ENCODE measurements at places on chromosomes 6 and 20.

GRCh38 chr20:37642246-37642645 lies 51.6 kb upstream of the CTNNBL1 start:
- DNase-seq: no peak

DNA sequence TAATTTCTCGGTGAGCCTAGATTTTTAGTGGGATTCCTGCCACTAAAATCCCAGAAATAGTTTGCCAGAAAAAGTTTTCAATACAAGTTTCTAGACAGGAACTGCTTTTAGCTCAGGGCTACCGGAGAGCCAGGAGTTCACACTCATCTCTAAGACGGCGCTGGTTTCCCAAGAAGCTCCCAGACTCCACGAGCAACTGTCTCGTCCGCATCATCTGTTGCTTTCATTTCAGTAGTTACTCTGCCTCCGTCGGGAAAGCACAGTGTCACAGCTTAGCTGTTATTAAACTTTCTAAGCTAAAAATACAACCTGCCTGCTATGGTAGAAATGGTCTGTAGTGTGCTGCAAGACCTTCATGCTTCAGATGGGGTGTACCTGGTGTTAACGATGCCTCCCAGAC lies 197.3 kb upstream of the SNX9 start:
- no peak for DNase-seq

- DNase-seq: no peak
Measured at GRCh38 chr6:5501837-5502236, 240.5 kb downstream of the FARS2 start.

- no peak for DNase-seq
Measured at GRCh38 chr20:46021361-46022359, 7.4 kb upstream of the SLC12A5 start.

GRCh38 chr6:144197919-144198318 lies 47.6 kb downstream of the STX11 start:
- no peak for DNase-seq

GRCh38 chr6:43946641-43947363 lies 176.8 kb downstream of the VEGFA start:
- DNase-seq: no peak

- DNase-seq: no peak
Measured at GRCh38 chr6:35062676-35063574, 78.2 kb downstream of the TCP11 start.

- DNase-seq: no peak
Measured at GRCh38 chr6:20564777-20565176, 30.5 kb downstream of the CDKAL1 start.

DNA sequence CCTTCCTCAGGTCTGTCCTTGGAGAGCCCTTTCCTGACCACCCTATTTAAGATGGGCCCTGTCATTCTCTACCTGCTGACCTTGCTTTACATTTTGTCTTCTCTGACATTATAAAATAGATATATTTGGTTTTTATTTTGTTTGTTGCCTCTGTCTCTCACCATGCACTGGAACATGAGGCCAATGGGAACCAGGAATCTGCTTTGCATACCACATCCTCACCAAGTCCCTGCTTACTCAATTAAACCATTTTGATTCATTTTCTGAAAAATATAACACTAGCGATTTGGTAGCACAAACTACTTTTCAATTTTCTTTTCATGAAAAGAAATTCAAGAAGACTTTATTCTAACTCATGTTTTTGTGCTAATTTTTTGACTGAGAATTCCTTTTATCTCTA lies 32.8 kb upstream of the POPDC3 start:
- DNase-seq: no peak

GRCh38 chr6:125827788-125828320 lies 37.1 kb downstream of the NCOA7 start:
- no peak for DNase-seq

DNA sequence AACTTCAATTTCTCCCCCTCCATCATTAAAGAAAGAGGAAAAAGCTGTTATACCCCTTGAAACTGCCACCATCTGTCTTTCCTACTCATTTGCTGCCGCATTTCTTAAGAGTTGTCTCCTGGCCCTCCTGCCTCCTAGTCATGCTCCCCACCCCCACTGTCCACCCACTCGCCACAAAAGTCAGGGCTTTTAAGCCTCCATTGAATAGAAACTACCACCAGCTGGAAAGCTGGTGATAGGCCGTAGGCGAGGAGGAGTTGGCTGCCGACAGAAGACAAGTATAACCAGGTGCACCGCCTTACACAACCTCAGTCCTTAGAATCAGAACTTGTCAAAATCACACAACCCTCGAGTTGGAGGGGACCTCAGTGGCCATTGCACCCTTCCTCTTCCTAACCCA lies 67.6 kb downstream of the B3GAT2 start:
- no peak for DNase-seq

DNA sequence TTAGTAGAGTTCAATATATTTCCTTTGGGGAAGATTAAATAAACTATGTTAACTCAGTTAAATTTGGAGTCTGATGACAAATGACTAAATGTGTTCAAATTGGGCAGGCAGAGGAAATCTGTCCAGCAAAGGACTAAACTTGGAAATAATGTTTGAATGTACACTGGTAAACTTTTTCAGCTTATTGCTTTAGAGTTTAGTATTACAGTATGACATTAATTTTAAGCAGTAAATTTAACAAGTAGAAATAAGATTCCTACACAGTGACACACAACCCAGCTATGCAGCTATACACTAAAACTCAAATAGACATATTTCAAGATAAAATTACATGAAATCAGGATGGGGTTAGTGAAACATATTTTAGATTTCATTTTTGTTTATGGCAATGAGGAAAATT lies 42.6 kb upstream of the HDGFL1 start:
- DNase-seq: no peak

DNA sequence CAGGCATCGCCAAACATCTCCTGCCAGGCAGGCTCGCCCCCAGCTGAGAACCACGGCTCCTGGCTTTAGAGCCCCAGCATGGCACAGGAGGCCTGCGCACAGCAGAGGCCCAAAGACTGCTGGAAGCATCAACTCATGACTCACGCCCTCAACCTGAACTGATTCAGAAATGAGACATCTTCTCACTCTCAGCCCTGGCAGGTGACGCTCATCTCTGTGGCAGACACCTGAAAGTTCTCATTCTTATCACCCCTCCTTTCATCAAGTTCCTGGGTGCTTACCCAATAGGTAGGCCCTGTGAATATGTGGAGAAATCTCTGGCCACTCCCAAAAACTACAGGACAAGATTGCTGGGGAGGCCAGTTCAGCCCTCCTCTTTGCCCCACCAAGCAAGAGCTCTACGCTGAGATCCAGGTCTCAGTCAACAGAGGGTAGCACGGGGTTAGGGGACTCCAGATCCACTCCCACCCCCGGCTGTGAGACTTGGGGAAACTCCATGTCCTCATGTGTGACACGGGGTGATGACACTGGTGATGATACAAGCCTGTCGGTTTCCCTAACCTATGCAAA lies 11.3 kb downstream of the NFATC2 start:
- DNase-seq: no peak

DNA sequence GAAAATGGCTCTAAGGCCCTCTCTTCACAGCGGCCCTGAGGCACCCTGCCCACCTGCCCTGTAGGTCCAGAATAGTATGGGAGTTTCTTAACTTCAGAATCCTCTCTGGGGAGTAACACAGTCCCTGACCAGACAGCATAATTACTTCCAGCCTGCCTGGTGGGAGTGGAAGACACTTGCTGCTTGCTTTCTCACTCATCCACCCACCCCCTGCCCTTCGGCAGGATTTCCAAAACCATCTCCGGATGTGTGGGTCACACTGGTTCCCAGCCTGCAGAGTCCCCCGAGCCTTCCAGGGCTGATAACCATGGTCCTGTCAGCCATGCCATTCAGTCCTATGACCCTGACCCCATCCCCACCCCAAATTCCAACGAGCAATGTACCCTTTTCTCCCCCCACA lies 5.4 kb downstream of the SLC29A1 start:
- no peak for DNase-seq

- DNase-seq: no peak
Measured at GRCh38 chr6:88474720-88475119, 308.6 kb upstream of the CNR1 start.

DNA sequence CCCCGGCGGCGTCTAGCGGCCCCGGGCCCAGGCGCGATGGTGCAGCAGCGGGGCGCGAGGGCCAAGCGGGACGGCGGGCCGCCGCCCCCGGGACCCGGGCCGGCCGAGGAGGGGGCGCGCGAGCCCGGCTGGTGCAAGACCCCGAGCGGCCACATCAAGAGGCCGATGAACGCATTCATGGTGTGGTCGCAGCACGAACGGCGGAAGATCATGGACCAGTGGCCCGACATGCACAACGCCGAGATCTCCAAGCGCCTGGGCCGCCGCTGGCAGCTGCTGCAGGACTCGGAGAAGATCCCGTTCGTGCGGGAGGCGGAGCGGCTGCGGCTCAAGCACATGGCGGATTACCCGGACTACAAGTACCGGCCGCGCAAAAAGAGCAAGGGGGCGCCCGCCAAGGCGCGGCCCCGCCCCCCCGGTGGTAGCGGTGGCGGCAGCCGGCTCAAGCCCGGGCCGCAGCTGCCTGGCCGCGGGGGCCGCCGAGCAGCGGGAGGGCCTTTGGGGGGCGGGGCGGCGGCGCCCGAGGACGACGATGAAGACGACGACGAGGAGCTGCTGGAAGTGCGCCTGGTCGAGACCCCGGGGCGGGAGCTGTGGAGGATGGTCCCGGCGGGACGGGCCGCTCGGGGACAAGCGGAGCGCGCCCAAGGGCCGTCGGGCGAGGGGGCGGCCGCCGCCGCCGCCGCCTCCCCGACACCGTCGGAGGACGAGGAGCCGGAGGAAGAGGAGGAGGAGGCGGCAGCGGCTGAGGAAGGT lies 715 bp downstream of the SOX12 start:
- peak; percentile 24 for DNase-seq

GRCh38 chr20:63568170-63568981 lies 5.7 kb downstream of the HELZ2 start:
- DNase-seq: no peak

GRCh38 chr6:46491201-46491627 lies at the start of gene RCAN2:
Gene RCAN2, minus strand, starts transcription at chr6:46491449.
- peak; percentile 52 for DNase-seq

GRCh38 chr20:9500121-9500520 lies 14.3 kb upstream of the LAMP5 start:
- DNase-seq: no peak

DNA sequence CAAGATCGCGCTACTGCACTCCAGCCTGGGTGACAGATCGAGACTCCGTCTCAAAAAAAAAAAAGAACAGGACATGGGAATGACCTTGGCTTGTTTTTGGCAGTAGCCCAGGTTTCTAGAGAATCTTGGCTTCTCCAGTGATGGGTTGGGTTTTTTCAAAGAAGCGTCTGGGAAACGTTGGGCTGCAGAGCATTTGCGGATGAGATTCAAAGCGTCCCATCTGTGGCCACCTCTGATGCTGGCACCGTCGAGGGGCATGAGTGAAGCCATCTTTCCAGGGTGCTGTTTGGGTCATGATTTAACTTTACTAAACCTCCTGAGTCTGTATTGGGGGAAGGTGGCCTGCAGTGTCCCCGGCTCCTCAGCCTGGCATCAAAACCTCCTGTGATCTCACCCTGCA lies 43.2 kb upstream of the SRF start:
- no peak for DNase-seq

- DNase-seq: no peak
Measured at GRCh38 chr20:21146215-21146614, 20.3 kb downstream of the KIZ start.

GRCh38 chr6:35439308-35439707 lies 12.8 kb upstream of the FANCE start:
- no peak for DNase-seq

DNA sequence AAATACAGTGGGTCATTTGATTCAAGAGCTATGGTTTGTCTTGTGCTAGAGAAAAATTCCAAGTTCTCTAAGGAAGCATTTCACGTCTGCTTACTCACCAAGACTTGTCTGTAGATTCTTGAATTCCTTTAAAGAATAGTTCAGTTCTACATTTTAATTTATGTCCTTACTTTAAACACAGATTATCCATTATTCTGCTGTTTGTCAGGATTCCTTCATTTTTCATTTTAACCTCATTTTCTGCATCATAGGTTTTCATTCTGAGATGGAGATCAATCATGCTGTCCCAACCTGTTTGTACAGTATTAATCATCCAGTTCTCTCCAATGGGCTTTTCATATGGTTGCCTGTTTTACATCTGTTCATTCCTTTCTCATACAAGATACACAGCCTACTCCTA lies 24.5 kb upstream of the POPDC3 start:
- no peak for DNase-seq

- no peak for DNase-seq
Measured at GRCh38 chr20:58406422-58407001, 17.5 kb downstream of the VAPB start.

DNA sequence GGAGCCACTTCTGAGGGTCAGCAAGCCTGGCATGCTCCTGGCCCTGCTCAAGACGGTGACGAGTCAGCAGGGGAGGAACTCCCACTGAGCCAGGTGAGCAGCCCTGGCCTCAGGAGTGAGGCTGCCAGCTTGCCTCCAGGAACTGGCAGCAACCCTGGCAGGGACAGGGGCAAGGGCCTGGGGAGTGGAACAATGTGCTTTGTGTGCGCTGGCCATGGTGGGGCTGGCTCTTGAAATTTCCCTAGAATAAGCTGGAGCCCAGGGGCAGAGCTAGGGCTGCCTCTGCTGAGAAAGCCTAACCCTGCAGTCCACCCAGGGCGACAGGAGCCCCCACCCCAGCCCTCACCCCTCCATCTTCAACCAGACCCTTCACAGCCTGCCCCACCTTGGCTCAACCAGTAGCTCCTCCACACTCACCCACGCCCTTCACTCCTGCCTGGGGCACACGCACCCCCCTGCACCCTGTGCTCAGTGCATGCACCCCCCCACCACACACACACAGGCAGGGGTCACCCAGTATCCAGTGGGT lies 88.0 kb downstream of the MRPL14 start:
- no peak for DNase-seq

GRCh38 chr6:144443157-144443556 lies 158.0 kb downstream of the UTRN start:
- DNase-seq: no peak

GRCh38 chr6:259316-259715 lies 33.0 kb upstream of the DUSP22 start:
- DNase-seq: no peak

DNA sequence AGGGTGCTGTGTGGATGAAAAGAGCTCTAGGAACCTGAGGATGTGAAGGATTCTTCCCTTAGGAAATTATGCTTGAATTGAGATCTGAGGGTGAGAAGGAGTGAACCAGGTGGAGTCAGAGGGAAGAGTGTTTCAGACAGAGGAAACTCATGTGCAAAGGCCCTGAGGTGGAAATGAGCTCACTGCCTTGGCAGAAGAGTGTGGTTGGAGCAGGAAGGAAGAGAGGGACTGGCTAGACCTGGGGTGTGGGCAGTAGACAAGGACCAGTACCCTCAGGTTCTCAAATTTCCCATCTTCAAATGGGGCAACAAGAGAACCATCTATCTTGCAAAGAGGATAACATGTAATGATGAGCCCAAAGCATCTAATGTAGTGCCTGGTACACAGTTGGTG lies 24.0 kb upstream of the GTSF1L start:
- DNase-seq: no peak

- DNase-seq: no peak
Measured at GRCh38 chr6:135488023-135488422, 9.5 kb downstream of the AHI1 start.

- DNase-seq: no peak
Measured at GRCh38 chr6:35007016-35007415, 118.0 kb downstream of the ANKS1A start.
